ENCODE measurements at places on chromosomes 11 and 22.
A peak's percentile ranks its signal among the peaks of the same experiment; 100 is the strongest.

GRCh38 chr11:129234978-129235377, 42.9 kb upstream of the ARHGAP32 start:
- no peak for DNase-seq

GRCh38 chr22:48494256-48494967, 1333.3 kb downstream of the BRD1 start:
- no peak for DNase-seq

GRCh38 chr11:78180751-78181150, 7.7 kb downstream of the KCTD21 start:
- no peak for DNase-seq

GRCh38 chr11:123585206-123585605, 69.2 kb downstream of the SCN3B start:
- DNase-seq = no peak

- DNase-seq = no peak
Measured at GRCh38 chr11:121700968-121701367, 248.2 kb upstream of the SORL1-AS1 start.

- DNase-seq = no peak
Measured at GRCh38 chr11:14336507-14337503, 22.2 kb downstream of the RRAS2 start.

DNA sequence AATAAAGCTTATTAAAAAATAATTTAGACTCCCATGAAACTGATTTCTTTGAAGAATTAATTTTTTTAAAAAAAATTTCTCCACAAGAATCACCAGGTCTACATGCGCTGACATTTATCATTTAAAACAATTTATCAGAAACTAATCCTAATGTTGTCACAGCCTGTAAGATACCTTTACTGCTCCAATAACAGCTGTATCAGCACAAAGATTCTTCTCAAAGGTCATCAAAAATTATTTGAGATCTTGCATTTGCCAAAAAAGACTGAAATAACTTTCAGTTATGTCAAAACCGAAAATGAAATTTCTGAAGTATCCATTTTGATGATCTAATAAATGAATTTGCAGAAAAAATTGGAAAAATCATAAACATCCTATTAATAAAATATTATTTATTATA, 8.1 kb downstream of the KRTAP5-5 start:
- no peak for DNase-seq

DNA sequence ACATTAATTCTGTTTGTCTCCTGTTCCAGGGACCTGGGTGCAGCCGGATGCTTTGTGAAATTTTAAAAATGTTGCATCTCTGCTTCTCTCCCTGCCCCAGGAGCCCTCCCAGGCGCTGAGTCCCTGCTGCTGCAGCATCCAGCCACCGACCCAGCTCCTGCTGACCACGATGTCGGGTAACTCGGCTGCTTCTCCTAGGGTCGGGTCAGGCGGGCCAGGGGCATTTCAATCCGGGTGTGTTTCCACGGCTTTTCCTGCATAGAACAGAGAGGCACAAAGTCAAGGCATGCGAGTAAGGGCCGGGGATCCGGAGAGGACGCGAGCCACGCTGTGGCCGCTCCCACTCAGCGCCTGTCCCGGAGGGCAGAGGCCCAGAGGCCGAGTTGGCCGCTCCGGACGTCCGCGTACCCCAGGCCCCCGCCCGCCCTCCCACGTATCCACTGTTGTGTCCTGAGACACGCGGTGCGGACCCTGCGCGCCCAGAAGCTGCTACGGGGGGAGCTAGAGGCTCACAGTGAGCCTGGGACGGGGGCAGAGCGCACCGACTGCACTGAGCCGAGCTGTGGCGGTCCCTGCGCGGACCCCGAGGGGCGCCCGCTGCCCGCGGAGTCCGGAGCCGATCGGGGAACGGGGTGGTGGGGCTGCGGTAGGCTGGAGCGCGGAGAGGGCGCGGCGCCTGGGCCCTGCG, at the start of gene POU2AF3:
POU2AF3 (plus strand) TSS at position 134 of the 688 bp plus-strand sequence; CDS start at position 170, 36 bp downstream.
- DNase-seq = no peak

DNA sequence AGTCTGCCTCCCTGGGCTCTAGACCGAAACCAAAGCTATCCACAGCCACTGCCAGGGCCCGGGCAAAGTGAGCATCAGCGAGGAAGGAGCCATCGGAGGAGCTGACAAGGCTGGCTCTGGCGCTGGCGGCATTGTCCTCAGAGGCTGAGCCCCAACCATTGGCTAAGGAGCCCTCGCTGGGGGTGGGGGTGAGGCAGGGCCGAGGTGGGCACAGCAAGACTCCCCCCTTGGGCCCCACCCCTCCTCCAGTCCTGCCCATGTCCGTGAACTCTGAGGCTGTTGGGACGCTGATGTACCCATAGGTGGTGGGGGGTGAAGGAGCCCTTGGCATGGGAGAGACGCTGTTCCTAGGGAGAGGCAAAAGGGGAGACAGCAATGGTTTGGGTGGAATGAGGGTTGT, 11.2 kb downstream of the ROBO4 start:
- DNase-seq = no peak

DNA sequence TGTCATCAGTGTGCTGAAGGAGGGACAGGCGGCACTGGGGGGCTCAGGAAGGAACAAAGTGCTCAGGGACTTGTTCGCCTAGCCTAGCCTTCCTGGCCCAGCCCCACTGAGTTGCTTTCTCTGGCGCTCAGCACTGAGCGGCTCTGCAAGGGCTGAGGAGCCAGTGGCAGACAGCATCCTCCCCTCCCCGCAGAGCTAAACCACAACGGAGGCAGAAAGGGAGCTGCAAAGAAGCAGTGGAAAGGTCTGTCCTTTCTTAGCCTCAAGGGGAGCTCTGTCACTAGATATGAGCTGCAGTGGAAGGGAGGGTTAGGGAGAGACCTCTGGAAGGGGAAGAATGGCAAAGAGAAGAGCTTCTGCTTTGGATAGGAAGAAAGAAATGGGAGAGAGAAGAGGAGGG, 89.7 kb upstream of the PHOX2A start:
- peak; percentile 91 for DNase-seq

GRCh38 chr11:11415901-11416300, 62.9 kb upstream of the CSNK2A3 start:
- no peak for DNase-seq

GRCh38 chr11:92843455-92843854, 126.0 kb upstream of the MTNR1B start:
- DNase-seq = no peak

GRCh38 chr11:120270386-120270785, 30.4 kb downstream of the POU2F3 start:
- DNase-seq = no peak

- DNase-seq = no peak
Measured at GRCh38 chr11:27394781-27395228, 31.8 kb upstream of the CCDC34 start.

DNA sequence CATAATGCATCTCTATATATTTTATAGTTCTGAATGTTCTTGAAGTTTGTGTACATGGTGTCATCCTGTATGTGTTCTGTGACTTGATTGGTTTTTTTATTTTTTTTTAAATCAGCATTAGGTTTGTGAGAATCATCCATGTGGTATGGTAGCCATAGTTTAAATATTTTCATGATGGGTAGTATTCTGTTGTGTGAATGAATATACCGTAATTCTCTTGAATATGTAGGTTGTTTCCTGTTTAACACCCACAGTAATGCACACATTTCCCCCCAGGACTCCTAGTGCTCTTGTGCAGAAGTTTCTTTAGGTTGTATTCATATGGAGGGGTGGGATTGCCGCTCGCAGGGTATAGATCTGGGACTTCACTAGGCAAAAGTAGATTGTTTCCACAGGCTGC, 2.0 kb downstream of the PACS1 start:
- DNase-seq = no peak

DNA sequence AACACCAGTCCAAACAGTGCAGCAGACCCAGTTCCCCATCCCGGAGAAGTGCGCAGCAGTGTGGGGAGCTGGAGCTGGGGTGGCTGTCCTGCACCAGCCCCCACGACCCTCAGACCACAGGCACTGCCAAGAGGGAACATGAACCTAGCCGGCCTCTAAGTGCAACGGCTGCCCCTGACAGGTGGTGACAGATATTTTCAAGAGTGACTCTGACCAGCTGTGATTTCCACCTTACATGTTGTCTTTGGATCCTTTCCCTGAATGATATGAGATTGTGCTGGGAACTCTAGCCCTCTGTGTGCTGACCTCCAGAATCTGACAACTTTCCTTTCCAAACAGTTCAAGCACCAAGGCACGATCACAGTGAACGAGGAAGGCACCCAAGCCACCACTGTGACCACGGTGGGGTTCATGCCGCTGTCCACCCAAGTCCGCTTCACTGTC, 12.6 kb downstream of the SERPIND1 start:
- no peak for DNase-seq

DNA sequence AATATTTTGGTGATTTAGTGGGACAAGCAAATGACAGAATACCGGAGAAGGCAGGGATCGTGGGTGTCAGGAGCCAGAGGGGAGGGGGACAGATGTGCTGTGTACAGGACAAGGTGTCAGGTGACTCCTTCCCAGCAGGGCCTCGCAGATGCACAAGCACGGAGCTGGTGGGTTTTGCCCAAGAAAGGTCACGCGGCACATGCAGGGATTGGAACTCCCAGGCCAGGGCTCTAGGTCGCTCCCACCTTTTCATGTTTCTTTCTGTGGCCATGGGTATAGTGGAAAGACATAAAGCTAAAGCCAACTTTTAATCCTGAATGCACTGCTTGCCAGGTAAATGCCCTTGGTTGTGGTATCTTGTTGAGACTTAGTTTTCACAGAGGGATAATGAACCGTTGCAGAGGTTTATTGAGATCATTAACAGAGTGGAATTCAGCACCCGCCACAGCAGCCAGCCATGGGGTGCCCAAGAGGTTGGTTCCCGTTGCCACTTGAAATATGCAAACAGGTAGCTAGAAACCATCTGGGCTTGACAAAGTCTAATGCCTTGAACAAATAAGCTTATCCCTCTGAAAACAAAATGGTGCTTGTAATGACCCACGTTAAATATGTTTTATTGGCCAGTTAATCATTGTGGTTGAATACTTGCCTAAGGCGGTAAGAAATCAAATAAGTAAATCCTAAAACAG, 10.1 kb downstream of the C22orf23 start:
- DNase-seq = no peak

- peak; percentile 91 for DNase-seq
Measured at GRCh38 chr22:50250555-50251476, at the start of gene HDAC10. TSS of gene HDAC10 (minus strand) at chr22:50251265. CDS start at chr22:50251032, 233 bp downstream.

DNA sequence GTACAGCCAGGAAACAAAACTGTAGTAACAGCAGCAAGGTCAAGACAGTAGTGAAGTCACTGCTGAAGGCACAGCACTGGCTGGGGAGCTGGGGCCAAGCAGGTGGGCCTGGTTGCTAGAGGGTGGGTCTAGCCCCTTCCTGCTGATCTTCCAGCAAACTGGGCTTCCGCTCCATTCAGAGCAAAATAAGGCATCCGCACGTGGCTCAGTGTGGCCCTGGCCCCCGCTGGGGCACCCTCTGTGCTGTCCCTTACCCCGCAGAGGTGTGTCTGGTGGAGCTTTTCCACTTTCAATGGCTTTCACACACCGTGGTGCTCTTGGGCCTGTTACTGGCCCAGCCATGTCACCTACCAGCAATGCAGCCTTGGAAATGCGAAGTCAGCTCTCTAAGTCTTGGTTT, 162.4 kb upstream of the B3GAT1 start:
- DNase-seq = no peak

DNA sequence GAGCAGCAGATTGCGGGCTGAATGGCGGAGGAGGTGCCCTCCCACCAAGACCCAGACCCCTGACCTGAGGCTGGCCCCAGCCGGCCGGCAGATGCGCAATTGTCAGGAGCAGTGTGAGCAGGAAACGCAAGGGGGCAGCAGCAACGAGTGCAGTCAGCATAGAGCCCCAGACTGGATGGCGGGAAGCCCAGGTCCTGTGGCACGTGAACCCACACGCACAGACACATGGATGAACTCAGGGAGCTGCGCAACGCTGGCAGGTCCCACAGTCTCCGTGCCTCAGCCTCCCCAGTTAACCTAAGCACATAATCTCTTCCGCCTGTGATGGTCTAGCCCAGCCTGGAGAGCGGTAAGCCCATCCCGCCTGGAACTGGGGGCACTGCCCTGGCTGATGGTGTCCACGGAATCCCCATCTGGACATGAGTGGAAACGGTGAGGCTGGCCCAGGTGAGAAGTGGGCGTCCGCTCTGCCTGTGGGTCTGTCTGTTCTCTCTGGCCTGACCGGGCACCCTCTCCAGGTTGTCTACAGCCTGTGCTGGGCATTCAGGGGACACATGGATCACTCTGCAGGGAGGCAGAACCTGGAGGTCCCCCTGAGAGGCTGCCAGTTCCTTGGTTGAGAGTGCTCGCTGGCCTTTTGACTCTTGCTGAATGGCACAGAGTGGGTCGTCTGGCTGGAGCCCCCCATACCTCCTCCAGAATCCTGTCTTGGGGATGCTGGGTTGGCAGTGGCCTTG, 626 bp upstream of the TBX10 start:
- DNase-seq = peak; percentile 69

DNA sequence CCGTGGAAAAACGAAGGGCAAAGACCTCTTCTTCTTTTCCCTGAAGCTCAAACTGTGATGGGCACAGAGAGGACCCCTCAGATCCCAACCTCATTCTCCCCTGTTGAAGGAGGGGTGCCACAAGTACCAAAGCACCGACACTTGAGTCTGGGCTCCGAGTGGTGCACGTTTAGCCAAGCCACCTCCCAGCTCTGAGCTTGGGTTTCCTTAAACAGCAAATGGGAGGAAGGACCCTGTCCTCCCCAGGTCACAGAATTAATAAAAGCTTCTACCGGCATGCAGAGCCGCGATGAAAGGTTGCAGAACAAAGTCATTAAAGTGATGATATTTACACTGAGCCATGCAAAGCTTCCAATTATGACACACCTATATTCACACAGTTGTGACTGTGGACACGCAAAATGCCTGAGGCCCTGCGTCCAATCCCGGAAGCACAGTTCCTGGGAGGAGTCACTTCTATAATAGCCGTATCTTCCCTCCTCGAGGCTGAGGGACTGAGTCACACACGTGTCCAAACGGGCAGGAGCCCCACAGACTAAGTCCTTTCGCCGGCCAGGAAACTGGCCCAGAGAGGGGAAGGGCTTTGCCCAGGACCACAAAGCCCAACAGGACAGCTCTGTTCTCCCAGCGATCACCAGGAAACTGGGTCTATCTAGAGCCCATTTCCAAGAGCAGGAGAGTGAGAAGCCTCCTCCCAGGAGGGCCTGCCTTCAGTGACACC, 922 bp upstream of the CSNK1E start:
- DNase-seq = no peak

GRCh38 chr11:86954269-86955110, 705 bp downstream of the FZD4 start:
- no peak for DNase-seq

DNA sequence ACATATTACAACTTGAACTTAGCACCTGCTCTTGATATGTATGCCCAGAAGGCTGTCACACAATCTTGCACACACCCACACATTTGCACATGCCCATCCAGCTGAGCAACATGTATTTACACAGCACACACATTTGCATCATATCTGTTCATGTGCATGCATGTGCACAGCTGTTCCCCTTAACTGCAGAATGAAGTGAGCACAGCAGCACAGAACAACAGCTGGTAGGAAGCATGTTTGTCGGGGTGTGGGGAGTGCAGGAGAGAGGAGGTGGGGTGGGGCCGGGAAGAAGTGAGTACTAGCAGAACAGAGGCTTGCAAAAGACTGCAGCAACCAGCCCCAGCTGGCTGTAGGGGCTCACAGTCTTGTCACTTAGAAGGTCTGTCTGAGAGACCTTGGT, 296.5 kb downstream of the KIRREL3 start:
- DNase-seq = no peak
